Pancreas (tissue), 10 donors: ENCODE measurements at places on chromosomes 5 and 9. TPM values are rescaled to one million over a fixed set of nuclear protein-coding genes. Genes with fewer than 3 reads are reported as not detected.

Gene STC2
- polyA plus RNA-seq = 6.1 TPM

DNA sequence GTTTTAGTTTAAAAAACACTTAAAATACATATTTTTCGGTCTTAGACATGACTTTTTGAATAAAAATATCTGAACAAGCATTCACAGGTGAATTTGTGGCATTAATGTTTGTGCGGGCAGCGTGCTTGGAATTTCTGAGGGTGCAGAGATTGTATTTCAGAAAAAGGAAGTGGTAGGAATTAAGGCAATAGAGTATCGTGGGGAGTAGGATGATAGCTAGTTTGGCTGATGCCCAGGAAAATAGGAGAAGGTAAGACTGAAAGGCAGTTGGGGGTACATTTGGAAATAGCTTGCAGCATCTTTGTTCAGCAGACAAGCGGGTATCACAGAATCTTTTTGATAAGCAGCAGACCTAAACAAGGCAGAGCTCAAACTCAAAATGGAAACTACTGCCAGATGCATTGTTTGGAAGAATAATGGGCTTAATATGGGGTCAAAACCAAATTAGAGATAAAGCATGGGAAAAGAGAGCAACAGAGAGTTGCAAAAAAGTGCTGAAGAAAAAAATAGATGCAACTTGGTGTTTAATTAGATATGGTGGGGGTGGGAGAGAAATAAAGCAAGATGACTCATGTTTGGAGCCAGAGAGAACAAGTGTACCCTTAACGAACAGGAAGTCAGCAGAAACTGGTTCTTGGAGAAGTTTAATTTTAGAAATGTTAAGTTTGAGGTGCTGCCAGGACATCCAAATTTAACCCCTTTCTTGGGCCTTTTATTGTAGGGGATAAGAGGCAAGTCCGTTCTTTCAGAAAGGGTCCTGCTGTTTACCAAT lies 85.7 kb upstream of the ARRDC3 start:
- H3K4me3 ChIP-seq = no peak overlapping the region
- no peaks in the 10 kb centered on the region for H3K36me3 ChIP-seq
- H3K27me3 ChIP-seq = no peaks in the 10 kb centered on the region
- DNase-seq = no peak
- H3K27ac ChIP-seq = no peak overlapping the region
- no peaks in the 10 kb centered on the region for H3K4me1 ChIP-seq

GRCh38 chr9:136232969-136233368 lies 12.6 kb downstream of the QSOX2 start:
- H3K36me3 ChIP-seq = no peaks in the 10 kb centered on the region
- no peak overlapping the region for H3K4me3 ChIP-seq
- no peak for DNase-seq
- H3K27ac ChIP-seq = no peak overlapping the region

GRCh38 chr5:173451031-173451430 lies 122.8 kb upstream of the STC2 start:
- no peaks in the 10 kb centered on the region for H3K36me3 ChIP-seq
- no peak overlapping the region for H3K4me3 ChIP-seq
- no peak overlapping the region for H3K27ac ChIP-seq
- H3K27me3 ChIP-seq = no peaks in the 10 kb centered on the region
- peaks cover 6% of the 10 kb centered on the region for H3K4me1 ChIP-seq

DNA sequence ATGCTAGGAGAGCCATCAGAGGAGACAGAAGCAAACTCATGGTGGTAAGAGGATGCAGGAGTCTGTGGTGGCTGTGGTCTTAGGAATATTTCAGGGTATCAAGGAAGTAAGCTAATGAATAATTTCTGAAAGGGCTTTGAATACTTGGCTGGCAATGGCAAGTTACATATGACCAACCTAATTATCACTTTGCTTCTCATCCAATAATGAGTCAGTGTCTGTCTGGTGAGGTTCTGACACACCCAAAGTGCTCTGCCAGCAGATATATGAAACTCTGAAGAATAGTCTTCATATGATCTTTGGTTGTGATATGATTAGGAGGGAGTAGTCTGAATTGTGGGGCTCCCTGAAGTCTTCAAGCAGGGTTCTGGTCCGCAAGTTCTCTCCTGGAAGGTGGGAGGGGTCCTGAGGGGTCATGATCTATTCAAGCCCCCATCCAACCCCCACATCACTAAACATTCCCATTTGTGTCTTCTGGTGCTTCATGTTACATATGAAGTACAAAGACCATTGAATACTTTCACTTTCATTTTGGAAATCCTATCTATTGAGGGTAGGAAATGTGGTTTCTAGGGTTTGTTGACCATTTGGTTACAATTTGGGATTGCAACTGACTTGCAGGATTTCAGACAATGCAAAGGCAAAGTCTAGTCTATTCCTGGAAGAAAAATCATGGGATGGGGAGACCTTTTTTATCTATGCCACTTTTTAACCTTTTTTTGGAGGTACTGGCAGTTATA lies 199.9 kb upstream of the CDKN2B start:
- no peak for DNase-seq
- H3K27ac ChIP-seq = no peak overlapping the region
- no peaks in the 10 kb centered on the region for H3K27me3 ChIP-seq
- no peaks in the 10 kb centered on the region for H3K4me1 ChIP-seq
- no peak overlapping the region for H3K4me3 ChIP-seq
- H3K36me3 ChIP-seq = no peaks in the 10 kb centered on the region

GRCh38 chr5:12399868-12400267 lies 495.6 kb upstream of the CTNND2 start:
- DNase-seq = no peak
- no peaks in the 10 kb centered on the region for H3K4me1 ChIP-seq
- H3K27me3 ChIP-seq = no peaks in the 10 kb centered on the region
- H3K36me3 ChIP-seq = no peaks in the 10 kb centered on the region
- no peak overlapping the region for H3K4me3 ChIP-seq

Gene PCDHGA2
- 0.46 TPM for polyA plus RNA-seq

Gene PCDHA10
- polyA plus RNA-seq = 0.16 TPM

Gene CXCL14
- polyA plus RNA-seq = 5.9 TPM

Gene IQGAP2
- 14.4 TPM for polyA plus RNA-seq

DNA sequence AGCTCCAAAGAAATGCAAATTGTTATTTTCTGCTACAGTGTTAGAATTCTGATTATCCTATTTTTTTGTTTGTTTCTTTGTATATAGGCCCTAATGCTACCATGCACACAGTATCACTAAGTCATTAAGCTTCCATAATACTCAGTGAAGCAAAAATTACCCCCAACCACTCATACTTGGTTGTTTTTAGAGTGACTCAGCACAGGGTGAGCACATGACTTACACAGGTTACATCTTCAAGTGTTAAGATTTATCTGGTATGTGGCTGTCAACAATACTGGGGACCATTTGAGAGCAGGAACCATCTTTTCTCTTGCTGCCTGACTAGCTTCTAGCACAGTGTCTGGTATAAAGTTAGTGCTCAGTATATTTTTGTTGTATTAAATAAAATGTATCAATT lies 255.8 kb upstream of the SLC24A2 start:
- DNase-seq = no peak
- no peaks in the 10 kb centered on the region for H3K27me3 ChIP-seq
- H3K36me3 ChIP-seq = no peaks in the 10 kb centered on the region
- no peak overlapping the region for H3K4me3 ChIP-seq
- no peaks in the 10 kb centered on the region for H3K4me1 ChIP-seq

DNA sequence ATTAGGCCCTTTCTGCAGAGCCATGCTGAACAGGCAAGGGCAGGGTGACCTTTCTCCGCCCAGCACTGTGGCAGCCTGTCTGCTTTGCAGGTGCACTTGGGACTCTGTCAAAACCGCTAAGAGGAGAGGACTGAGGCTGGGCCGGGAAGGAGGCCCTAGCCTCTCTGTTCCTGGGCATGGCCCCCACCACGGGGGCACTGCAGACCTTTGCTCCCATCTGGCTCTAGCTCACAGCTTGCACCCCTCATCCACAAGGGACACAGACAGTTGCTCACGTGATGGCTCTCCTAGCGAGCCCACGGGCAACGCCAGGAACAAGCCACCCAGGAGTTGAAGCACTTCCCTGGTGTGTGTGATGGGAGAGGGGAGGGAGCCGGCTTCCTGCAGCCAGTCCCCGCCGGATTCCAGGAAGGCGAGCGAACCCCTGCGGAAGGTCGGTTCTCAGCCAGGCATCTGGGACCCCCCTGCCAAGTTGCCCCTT lies 43.0 kb upstream of the FCN1 start:
- H3K4me1 ChIP-seq = no peaks in the 10 kb centered on the region
- no peak overlapping the region for H3K27ac ChIP-seq
- H3K36me3 ChIP-seq = no peaks in the 10 kb centered on the region
- H3K4me3 ChIP-seq = no peak overlapping the region
- DNase-seq = no peak
- H3K27me3 ChIP-seq = no peaks in the 10 kb centered on the region

DNA sequence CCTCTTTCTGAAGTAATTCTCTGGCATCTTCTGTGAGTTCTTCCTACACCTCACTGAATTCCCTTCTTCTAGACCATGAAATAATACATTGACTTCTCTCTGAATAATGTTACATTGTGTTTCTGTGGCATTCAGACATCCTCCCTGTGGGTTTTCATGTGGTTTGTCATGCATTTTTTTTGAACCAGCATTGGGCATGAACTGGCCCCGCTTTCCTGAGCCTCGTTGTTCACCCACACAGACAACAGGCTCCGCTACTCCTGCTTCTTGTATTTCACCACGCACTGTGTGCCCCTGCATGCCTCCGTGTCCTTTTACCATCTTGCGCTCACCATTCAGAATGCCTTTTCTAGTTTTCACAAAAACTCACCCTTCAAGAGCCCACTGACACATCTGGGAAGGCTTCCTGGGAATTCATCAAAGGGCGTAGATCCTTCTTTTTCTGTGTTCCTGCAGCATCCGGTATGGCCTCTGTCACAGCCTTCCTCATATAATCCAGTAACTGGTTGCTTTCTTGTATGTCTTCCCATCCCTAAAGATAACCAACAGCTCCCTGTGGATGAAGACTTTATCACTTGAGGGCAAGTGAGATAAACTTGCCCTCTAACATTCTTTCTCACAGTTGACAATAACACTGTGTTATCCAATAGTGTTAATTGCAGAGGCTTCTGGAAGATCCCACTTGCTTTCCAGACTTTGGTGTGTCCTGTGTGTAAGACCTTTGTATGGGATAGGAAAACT lies 51.5 kb upstream of the ADAMTSL1 start:
- H3K4me3 ChIP-seq = no peak overlapping the region
- H3K36me3 ChIP-seq = no peaks in the 10 kb centered on the region
- no peaks in the 10 kb centered on the region for H3K4me1 ChIP-seq
- H3K27ac ChIP-seq = no peak overlapping the region
- no peak for DNase-seq

Gene VPS13A
- polyA plus RNA-seq = 19.1 TPM

Gene SIT1
- polyA plus RNA-seq = 0.45 TPM

Gene PRLR
- 0.61 TPM for polyA plus RNA-seq

Gene IFNA13
- polyA plus RNA-seq = 0.07 TPM

- H3K4me1 ChIP-seq = no peaks in the 10 kb centered on the region
- H3K27ac ChIP-seq = no peak overlapping the region
- H3K36me3 ChIP-seq = no peaks in the 10 kb centered on the region
- no peaks in the 10 kb centered on the region for H3K27me3 ChIP-seq
- no peak overlapping the region for H3K4me3 ChIP-seq
Observed at GRCh38 chr5:61840361-61840760, 465.6 kb upstream of the KIF2A start.

Gene KCNV2
- not detected for polyA plus RNA-seq

- no peaks in the 10 kb centered on the region for H3K4me1 ChIP-seq
- H3K36me3 ChIP-seq = no peaks in the 10 kb centered on the region
- no peak overlapping the region for H3K4me3 ChIP-seq
- no peak for DNase-seq
- no peaks in the 10 kb centered on the region for H3K27me3 ChIP-seq
- no peak overlapping the region for H3K27ac ChIP-seq
Observed at GRCh38 chr5:30693326-30693725, 500.2 kb upstream of the CDH6 start.

DNA sequence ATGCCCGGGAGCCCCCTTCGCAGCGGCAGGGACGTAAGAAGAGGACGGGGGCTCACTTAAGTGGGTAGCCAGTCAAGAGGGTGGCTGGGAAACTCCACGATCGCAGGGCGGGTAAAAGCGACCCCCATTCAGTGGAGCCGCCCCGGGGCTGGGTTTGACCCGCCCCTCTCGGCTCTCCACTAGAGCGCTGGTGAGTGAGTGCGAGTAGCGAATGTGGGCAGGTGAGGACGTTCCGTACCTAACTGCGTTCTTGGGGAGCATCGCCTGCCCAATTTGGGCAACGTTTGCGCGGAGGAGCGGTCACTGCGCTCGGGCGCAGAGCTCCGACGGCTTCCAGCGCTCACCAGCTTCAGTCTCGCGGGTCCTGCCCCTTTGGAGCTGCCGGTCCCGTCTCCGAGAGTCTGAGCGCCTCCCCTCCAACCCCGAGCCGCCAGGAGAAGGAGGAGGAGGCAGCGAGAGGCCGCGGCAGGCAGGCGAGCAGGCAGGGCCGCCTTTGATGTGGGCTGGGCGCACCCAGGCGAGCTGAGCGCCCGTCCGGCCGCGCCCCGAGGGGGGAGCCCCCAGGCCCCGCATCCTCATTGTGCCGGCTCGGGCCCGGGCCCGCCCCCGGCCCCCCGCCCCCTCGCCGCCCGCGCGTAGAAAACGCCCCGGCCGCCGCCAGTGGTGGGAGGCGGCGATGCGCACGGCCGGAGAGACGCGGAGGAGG lies at the start of gene FGF18:
Gene FGF18 (plus strand): TSS at position 666 of the 706 bp plus-strand sequence. CDS start 553 bp downstream, outside the sequence.
- H3K27me3 ChIP-seq = no peaks in the 10 kb centered on the region
- no peaks in the 10 kb centered on the region for H3K36me3 ChIP-seq
- no peak within 1 kb of the TSS for H3K27ac ChIP-seq
- H3K4me1 ChIP-seq = peaks cover 10% of the 10 kb centered on the region
- peak within 1 kb of the TSS; percentile 19 for H3K4me3 ChIP-seq
- DNase-seq = peak; percentile 39

Gene PRKACG
- not detected for polyA plus RNA-seq

- H3K36me3 ChIP-seq = no peaks in the 10 kb centered on the region
- H3K27ac ChIP-seq = no peak overlapping the region
- DNase-seq = no peak
- H3K4me1 ChIP-seq = no peaks in the 10 kb centered on the region
Observed at GRCh38 chr5:39478863-39479262, 54.1 kb upstream of the DAB2 start.

Gene TMEM232
- polyA plus RNA-seq = 2.3 TPM

Gene DOCK2
- polyA plus RNA-seq = 0.73 TPM

DNA sequence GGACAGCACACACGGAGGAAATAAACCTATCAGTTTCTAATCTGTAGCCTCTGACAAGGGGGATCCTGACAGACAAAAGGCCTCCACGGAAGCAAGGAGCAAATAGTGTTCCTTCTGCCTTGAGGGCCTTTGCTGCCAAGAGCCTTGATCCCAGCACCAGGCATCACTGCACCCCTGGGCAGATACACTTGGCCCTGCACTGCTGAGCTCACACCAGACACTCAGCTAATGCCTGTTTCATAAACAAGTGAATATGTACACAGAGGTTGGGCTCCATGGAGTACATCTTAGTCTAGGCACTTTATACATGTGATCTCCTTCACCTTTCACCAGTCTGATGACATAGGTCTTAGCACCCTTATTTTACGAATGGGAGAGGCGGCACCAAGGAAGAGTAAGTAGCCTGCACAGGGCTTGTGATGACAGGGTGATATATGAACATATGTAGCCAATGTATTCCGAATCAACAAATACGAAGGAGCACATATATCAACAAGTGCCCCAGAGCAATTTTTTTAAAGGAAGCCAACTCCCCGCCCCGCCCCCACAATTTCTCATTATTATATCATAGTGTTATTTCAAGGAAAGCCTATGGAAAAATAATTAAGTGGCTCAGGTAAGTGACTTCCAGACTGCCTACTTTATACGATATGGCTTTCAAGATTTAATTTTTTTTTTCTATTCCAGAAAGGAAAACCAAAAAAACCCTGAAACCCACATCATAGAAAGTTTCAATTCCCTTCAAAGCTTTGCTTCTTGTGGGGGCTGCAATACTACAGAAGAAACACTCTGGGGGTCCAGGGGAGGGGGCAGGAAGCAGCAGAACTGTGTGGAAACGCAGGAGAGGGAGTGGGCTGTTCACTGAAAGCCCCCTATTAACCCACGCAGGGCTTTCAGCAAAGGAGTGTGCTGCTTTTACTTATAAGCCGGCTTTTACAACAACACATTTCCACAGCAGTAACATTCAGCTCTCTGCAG lies 32.0 kb downstream of the CDC14B start:
- no peak overlapping the region for H3K4me3 ChIP-seq
- no peak overlapping the region for H3K27ac ChIP-seq
- no peaks in the 10 kb centered on the region for H3K4me1 ChIP-seq
